ENCODE measurements at places on chromosomes 2 and 18. TPM values are rescaled to one million over a fixed set of nuclear protein-coding genes. Genes with fewer than 3 reads are reported as not detected.

GRCh38 chr2:20563833-20564232 is 87.1 kb downstream of the HS1BP3 start:
- DNase-seq = no peak

DNA sequence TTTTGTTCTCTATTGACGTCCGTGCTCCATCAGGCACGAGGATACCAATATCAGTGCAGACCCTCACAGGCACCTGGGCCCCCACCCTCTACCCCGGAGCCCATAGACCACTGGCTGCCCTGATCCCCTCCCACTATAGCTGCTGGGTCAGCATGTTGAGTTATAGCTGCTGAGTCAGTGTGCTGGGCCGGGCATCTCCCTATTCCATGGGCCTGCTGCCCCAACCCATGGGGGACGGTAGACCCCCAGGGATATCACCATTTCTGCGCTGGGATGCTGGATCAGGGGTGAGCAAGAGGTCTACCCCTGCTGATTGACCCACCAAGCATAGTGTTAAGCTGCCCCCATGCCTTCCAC is 100.1 kb upstream of the ST3GAL5 start:
- no peak for DNase-seq

MBD5 gene
- polyA plus RNA-seq = 43.9 TPM

GRCh38 chr2:95267458-95268210 is 6.6 kb upstream of the PROM2 start:
- DNase-seq = no peak

GRCh38 chr2:106531676-106532214 is 44.6 kb downstream of the CD8B2 start:
- DNase-seq = no peak

- DNase-seq = no peak
Measured at GRCh38 chr2:128380961-128381938, 62.6 kb upstream of the HS6ST1 start.

- no peak for DNase-seq
Measured at GRCh38 chr2:39411181-39411944, 25.7 kb downstream of the MAP4K3 start.

DNA sequence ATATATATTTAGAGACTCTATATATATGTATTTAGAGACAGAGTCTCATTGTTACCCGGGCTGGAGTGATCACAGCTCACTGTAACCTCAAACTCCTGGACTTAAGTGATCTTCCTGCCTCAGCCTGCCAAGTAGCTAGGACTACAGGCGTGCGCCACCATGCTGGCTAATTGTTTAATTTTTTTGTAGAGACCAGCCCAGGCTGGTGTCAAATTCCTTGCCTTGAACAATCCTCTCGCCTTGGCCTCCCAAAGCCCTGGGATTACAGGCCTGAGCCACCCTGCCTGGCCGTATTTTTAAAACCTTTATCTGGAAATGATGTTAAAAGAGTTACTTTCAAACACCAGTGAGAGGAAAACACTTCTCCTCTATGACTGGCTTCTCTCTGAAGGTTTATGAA is 30.9 kb upstream of the PGAP1 start:
- DNase-seq = no peak

DNA sequence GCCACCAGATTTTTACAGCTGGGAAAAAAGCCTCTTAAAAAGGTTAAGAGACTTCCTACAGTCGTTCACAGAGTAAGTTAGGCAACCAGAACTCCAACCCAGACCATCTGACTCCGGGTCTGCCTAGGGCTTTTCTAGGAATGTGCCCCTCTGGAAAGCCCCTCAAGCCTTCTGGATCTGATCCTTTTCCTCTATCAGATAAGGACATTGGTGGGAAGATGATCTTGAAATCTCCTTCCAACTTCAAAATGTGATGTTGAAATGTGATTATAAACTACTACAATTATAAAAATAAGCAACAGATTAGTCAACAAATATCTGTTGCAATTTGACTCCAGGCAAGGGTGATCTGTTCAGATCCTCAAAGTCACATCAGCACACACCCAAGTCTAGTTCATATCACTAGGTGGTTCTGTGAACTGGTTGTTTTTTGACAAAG is 270.4 kb downstream of the ARHGAP15 start:
- no peak for DNase-seq

GRCh38 chr2:199903111-199903510 is 8.0 kb upstream of the C2orf69 start:
- DNase-seq = no peak

ABCG5 gene
- 0.56 TPM for polyA plus RNA-seq

GRCh38 chr2:130332271-130333073 is 10.2 kb upstream of the IMP4 start:
- DNase-seq = peak; percentile 38

GRCh38 chr2:33158482-33159003 is 211.8 kb downstream of the LTBP1 start:
- no peak for DNase-seq

DNA sequence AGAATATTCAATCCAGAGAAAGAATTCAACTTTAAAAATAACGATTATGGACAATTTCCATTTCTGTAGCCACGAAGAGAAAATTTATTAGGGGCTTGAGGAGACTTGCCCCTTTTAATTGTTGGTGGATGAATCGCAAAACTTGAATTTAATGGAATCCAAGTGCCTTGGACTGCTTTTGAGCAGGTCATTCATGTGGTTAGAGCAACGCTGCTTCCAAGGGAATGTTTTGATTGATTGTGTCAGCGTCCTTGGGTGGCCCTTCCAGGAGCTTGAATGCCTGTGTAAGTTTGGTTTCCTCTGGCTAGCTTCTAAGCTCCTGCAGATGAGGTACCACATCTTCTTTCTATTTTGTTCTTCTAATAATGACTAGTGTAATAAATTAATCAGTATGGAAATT is 213.4 kb downstream of the LTBP1 start:
- no peak for DNase-seq

ANKRD62 gene
- 0.15 TPM for polyA plus RNA-seq

GRCh38 chr2:198096002-198096401 is 291.6 kb downstream of the PLCL1 start:
- DNase-seq = no peak

DNA sequence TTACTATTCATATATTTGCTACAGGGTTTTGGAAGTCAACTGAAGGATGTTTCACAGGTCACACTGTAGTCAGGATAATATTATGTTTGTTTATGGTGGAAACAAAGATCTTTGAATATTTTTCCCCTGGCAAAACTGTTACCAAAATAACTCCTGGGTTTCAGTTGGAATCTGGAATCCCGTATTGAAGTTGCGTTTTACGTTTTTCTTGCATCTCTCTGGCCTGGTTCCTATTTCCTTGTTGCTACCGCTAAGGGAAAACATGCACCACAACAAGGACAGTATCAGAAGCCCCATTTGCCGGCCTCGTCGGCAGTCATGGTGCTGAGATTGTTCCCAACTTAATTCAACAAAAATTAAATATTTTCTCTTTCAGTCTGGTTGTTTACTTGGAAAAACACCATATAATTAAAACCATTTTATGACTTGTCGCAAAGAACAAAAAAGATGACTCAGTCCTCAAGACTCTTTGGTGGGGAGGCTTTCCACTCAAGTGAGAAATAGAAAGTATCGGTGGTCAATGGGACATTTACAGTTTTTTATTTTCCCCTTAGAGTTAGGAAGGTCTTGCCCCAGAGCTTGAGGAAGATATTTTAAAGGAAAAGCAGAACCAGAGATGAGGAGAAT is 42.3 kb downstream of the EN1 start:
- DNase-seq = no peak

DNA sequence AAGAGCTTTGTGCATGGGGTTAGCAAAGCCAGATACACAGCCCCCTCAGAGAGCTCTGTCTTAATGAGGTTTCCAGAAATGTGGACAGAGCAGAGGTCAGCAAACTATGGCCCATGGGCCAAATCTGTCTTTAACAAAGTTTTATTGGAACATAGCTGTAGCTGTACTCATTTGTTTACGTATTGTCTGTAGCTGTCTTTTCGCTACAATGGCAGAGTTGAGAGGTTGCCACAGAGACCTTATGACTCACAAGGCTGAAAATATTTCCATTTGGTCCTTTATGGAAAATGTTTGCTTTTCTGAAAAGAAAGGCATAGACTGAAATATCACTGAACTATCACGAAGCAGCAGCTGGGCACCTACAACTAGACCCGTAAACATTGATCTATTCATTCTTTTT is 841.8 kb downstream of the SLC4A3 start:
- DNase-seq = no peak

DNA sequence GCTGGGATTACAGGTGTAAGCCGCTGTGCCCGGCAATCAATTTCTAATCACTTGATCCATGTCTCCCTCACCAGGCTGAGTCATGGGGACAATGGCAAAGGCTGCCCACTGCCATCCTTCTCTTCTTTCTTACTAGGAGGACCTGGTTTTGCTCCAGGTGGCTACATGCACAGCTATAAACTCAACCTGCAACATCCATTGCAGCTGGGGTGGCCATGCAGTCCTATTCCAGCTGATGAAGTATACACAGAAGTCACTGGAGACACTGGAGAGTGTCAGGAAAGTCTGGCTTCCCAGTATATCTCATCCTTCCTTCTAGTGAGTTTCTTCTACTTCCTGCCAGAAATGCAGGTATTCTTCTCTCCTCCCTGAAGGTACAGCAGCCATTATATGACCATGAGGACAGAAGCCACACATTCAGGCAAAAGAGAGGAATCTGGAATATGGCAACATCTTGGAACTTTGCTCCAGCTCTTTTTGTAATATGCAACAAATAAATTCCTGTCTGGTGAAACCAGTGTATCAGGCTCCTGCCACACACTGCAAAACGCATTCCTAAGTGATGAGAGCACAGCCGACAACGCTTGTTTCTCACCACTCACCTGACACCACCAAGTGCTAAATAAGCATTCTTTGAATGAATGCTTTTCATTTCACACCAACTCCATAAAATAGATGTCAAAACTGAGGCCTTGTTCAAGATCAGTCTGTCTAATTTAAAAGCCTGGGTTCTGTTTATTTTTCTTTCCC is 32.3 kb downstream of the SCTR start:
- DNase-seq = no peak

- DNase-seq = no peak
Measured at GRCh38 chr2:190943706-190944105, 63.1 kb downstream of the GLS start.

- DNase-seq = no peak
Measured at GRCh38 chr18:66707473-66707872, 103.6 kb upstream of the CDH19 start.

GRCh38 chr2:134906726-134907125 is 11.9 kb upstream of the CCNT2 start:
- DNase-seq = no peak

DNA sequence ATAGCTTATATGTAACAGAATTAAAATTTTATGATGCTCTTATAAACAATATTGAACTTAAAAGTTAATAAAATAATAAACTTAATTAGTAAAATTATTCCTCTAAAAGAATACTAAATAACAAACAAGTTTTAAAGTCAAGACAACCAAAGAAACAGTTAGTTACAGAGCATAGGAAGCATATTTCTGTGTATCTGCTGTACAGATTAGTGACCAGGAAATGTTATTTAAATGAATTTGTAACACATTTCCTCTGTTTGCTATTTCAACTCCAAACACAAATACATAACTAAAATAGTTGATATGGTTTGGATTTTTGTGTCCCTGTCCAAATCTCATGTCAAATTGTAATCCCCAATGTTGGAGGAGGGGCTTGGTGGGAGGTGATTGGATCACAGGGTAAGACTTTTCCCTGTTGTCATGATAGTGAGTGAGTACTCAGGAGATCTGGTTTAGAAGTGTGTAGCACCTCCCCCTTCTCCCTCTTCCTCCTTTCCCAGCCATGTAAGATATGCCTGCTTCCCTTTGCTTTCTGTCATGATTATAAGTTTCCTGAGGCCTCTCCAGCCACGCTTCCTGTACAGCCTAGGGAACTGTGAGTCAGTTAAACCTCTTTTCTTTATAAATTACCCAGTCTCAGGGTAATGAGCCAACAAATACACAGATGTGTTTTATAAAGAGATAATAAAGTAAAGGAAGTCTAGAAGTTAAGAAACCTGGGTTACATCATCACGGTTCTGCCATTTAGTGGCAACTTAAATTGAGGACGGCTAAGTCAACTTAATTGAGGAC is 51.8 kb downstream of the ROCK2 start:
- no peak for DNase-seq

GRCh38 chr2:147490401-147491261 is 354.2 kb upstream of the ACVR2A start:
- no peak for DNase-seq

DNA sequence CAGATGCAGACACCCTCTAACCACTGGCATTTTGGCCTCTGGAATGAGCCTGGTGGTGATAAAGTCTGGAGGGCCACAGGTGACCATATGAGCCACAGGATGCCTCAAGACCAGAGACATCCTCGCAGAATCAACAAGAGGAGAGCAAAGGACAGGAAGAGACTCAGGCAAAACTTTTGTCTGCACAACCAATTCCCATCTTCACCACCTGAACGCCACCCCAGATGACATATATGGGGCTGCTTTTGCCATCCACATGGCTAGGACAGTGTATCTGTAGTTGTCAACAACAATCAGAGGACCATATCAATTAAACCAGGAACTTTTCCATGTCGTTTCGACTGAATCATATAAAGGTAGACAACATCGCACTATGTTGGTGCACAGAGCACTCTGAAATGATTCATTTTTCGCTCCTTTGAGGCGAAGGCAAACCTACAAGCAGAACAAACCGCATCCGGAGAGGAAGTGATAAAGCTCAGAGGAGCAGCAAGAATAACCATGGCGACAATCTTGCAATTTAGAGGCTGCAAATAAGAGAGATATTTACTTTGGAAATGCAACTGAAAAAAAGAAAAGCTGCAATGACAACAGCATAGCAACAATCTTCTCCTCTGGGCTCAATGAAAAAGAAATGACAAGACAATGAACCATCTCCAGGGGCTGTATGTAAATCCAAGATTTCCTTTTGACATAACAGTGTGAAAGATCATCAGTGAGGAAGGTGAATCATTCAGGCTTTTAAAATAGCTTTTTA is 204.5 kb downstream of the ARL4C start:
- no peak for DNase-seq

DNA sequence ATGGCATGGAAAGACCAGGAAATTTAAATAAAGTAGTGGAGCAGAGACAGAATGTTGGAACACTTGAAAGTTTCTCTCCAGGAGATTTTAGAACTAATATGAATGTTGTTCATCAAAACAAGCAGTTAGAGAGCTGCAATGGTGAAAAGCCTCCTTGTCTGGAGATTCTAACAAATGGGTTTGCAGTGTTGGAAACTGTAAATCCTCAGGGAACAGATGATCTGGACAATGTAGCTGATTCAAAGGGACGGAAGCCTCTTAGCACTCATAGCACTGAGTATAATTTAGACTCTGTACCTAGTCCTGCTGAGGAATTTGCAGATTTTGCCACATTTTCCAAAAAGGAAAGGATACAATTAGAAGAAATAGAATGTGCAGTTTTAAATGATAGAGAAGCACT is 27.7 kb downstream of the AFTPH start:
- no peak for DNase-seq

ABCB11 gene
- not detected for polyA plus RNA-seq

REG3G gene
- polyA plus RNA-seq = not detected

DNA sequence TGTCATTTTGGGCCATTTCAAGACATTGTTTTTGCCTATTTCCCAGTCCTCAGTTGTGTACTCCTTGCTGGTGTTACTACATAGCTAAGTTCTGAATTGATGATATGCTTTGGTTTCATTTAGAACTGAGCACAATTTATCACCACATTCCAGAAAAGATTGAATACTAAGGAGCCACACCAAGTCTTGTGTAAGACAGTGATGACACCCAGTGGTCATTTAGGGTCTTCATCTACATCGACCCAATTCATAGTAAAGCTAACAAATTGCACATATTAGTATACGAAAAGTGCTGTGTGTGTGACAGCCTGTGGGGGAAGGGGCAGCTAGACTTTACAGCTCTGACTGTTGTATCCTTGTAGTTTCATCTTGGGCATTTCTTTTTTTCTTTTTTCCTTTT is 10.9 kb upstream of the DLX2 start:
- no peak for DNase-seq

Data from left renal pelvis (tissue), 4 donors.